CD4-positive, alpha-beta T cell treated with Interleukin-15 for 4 hours (primary cell): ENCODE measurements at places on chromosomes 1 and 21.

DNA sequence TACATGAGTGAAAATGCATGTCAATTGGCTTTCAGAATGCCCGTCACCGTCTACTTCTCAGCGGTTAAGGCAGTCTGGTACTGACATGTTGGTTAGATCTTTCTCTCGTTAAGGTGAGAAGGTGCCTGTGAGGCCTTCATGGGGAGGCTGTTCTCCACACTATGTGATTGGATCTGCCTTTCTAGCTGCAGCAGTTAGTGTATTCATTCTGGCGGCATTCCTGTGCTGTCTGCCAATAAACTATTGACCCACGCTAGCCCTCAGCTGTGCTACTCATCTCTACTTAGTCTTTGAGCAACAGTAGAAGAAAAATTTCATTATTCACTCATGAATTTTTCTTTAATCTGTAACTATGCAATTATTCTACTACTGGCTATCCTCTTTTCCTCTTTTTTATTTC lies 32.0 kb downstream of the CCSAP start:
- DNase-seq, result no peak

DNA sequence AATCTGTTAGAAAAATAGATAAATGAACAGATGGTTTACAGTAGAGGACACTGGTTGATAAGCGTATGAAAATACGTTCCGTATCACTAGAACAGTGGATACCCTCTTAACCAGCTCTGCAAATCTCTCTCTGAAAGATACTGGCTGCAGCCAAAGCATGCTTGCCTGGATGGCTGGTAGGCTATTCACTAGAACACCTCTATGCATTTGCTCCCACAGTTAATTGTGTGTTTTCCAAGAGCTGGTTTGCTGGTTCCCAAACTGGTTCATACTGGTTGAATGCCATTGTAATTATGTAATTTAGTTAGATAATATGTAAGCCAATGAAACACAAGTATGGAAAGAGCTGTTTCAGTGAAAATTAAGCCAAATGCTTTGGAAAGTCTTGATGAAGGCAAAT lies 126.6 kb downstream of the C1orf21 start:
- DNase-seq, result no peak

DNA sequence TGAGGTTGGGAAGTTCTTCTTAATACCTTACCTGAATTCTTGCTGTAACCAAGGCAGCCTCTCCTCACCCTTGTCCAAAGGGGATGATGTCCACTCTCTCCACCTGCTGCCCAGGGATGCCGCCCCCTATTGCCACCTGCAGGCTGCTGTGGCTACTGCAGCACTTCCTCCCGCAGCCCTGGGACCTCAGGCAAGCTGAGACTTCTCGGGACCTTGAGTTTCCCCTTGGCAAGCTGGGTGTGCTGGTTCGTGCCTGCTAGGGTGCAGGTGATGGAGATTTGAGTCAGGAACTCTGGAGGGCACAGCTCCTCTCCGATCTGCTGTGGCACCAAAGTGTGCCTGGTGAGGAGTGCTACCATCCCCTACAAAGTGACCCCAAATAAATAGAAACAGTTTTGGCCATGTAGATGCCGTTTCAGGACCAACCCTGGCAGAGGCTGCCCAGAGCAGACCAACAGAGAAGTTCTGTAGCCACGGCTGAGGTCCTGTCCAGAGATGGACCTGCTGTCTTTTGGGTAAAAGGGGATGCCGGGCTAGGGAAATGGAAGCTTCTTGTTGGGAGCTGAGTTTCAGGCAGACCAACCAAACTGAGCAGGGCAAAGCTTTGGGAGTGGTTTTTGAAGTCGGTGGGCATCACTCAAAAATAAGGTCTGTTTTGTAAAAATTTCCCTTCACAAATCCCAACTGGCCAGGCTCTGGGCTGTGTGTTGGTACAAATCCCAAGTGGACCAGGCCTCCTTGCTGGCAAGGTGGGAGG lies 31.7 kb downstream of the RUNX3 start:
- DNase-seq, result no peak

GRCh38 chr1:179142889-179143299 lies 61.0 kb downstream of the TOR3A start:
- DNase-seq, result no peak

GRCh38 chr1:82386365-82387011 lies 585.8 kb downstream of the ADGRL2 start:
- DNase-seq, result no peak

GRCh38 chr1:232986527-232986922 lies 36.1 kb downstream of the NTPCR start:
- no peak for DNase-seq

DNA sequence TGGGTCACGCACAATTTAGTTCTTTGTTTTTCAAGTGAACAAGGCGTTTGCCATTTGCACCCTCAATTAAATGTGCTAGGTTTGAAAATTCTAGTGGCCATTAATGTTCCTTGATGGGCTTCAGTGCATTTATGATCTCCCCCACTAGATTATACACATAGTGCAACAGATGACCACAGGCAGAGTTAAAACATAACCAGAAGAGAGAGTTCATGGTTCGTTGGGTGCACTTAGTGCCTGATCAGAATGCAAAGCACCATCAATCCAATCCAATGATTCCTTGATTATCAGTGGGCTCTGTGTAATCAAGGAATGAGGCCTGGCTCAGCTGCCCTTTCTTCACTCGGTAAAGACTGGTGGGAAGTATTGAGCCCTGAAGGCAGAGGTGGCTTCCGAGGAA lies 334.5 kb downstream of the PRDM2 start:
- DNase-seq, result no peak

DNA sequence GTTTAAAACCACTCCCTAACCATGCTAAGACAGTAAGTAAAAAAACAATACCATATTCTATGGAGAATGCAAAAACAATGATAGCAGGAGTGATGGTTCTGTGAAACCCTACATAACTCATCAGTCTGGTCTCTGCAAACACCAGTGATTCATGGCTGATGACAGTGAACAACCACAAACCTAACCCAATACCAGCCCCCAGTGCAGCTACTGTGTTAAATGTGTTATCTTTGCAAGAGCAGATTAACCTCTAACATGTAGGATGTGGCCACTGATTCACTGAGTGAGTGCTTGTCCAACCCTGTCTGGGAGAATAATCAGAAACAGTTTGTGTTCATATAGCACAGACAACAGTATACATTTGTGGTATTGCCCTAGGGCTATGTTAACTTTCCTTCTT lies 100.2 kb upstream of the COG2 start:
- no peak for DNase-seq

DNA sequence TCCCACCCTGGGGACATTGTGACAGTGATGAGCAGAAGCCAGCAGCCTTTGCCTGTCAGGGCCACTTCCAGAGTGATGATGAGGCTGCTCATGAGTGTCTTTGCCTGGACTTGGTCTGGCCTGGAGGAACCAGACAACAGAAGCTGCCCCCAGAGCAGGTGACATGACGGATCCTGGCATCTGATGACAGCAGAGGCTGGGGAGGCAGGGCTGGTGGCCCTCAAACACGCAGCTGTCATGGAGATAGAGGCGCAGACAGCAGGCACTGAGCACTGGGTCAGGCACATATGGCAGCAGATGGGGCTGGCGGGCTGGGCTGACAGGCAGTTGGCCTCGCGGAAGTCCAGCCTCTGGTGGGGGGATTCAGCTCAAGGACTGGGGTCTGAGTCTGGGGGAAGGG lies 66.4 kb upstream of the STUM start:
- no peak for DNase-seq

GRCh38 chr1:31435471-31436409 lies 22.7 kb downstream of the SERINC2 start:
- DNase-seq, result no peak

DNA sequence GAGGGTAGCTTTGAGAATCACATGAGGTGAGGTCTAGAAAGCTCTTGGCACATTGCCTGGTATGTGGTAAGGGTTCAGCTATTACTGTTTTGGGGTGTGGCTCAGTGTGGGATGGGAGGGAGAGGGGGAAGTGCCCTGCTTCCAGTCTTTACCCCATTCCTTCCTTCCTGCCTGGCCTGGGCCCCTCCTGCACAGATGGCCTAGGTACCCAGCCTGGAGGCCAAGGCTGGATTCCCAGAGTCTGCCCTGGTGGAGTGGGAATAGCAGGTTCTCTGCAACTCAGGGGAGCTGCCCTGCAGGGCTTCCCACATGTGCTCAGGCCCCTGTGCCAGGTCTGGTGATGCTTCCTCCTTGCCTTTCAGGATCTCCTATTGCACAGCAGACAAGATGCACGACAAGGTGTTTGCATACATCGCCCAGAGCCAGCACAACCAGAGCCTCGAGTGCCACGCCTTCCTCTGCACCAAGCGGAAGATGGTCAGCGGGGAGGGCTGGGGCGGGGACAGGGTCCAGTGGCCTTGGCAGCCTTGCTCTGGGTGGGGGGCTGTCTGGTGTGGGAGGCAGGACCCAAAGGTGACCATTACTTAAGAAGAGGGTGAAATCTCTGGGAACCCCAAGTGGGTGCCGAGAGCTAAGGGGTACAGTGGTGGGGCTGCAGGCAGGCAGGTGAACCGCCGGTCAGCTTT lies 13.5 kb downstream of the LDLRAP1 start:
- peak; percentile 68 for DNase-seq
